Chondrocyte (in vitro differentiated cells): ENCODE measurements at places on chromosomes 4 and X. TPM values are rescaled to one million over a fixed set of nuclear protein-coding genes. Genes with fewer than 3 reads are reported as not detected.

DNA sequence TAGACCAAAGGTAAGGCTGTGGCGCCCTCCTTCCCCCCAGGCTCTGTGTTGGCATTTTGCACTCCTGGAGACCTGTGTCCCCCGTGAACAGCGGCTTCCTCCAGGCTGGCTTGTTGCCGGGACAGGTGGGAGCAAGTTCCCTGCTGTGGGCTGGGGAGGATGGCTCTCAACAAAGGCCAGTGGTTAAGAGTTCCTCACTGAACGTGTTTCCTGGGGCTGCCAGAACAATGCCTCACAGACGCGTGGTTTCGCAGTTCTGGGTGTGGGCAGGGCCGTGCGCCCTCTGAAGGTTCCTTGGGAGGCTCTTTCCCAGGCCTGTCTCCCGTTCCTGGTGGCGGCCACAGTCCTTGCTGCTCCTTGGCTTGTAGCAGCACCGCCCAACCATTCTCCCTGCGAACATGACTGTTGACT is 33.4 kb downstream of the NELFA start:
- H3K4me3 ChIP-seq, result no peak overlapping the region
- H3K27me3 ChIP-seq, result no peaks in the 10 kb centered on the region
- H3K4me1 ChIP-seq, result no peaks in the 10 kb centered on the region
- peaks cover 26% of the 10 kb centered on the region for H3K36me3 ChIP-seq
- H3K27ac ChIP-seq, result no peak overlapping the region
- DNase-seq, result no peak

DNA sequence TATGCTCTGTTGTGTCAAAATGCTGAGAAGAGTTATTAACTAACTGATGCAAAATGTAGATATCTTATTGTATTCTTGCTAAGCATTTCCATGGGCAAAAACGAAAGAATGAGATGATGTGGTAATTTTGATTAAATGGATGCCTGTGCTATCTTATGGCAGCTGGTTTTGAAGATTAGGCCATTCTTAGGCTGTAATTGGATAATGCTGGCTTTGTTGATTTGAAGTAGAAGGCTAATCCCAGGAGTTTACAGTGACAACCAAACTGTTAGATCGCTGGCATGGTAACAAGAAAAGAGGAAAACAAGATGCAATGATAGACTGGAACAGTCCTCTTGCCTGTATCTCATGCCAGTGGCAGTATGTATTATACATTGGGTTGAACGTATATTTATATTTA is 74.1 kb upstream of the WDR44 start:
- H3K27ac ChIP-seq, result no peak overlapping the region
- no peak overlapping the region for H3K4me3 ChIP-seq
- no peak for DNase-seq
- H3K27me3 ChIP-seq, result no peaks in the 10 kb centered on the region

DNA sequence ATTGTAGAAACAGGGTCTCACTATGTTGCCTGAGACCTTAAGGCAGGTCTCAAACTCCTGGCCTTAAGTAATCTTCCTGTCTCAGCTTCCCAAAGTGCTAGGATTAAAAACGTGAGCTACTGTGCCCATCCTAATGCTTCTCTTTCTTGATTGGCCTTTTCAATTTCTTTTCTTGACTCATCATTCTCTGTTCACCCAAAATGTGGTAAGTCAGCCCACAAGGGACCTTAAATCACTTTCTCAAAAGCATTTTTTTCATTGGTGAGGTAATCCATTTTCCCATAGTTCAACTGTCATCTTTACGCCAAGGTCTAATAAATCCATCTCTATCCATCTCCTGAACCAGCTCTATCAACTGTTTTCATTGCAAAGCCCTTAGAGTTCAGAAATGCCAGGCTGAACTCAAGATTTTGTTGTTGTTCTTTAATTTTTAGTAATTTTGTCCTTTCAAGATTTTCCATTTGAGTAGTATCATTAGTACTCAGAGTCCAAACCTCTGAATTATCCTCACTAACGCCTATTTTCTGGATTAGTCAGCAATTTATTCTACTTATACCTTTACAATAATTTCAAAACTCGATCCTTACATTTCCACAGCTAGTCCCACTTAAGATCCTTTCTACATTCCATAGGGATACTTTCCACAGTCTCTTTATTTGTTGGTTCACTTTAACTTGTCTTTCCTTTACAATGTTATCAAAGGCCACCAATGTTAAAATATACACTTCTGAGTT is 528.6 kb downstream of the IL15 start:
- DNase-seq, result no peak
- H3K36me3 ChIP-seq, result peaks cover 3% of the 10 kb centered on the region
- H3K4me1 ChIP-seq, result peaks cover 52% of the 10 kb centered on the region
- no peaks in the 10 kb centered on the region for H3K27me3 ChIP-seq
- H3K27ac ChIP-seq, result no peak overlapping the region

DNA sequence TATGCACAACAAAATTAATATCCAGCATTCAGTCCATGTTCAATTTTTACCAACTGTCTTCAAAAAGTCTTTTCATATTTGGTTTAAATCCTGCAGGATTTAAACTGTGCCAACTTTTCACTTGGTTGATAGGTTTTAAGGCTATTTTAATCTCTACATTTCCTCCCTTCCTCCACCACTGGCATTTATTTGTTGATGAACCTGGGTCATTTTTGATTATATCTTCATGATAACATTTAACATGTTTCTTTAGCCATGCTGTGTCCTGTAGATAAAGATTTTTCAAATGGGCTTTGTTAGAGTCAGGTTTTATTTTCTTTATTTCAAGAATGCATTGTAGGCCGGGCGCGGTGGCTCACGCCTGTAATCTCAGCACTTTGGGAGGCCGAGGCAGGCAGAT is 216.4 kb downstream of the ARHGAP10 start:
- DNase-seq, result no peak
- peaks cover 49% of the 10 kb centered on the region for H3K36me3 ChIP-seq
- peaks cover 16% of the 10 kb centered on the region for H3K4me1 ChIP-seq
- H3K4me3 ChIP-seq, result no peak overlapping the region
- no peak overlapping the region for H3K27ac ChIP-seq

GRCh38 chrX:39869846-39870601 is 227.7 kb downstream of the BCOR start:
- peak overlapping the region; percentile 59 for H3K27ac ChIP-seq
- no peaks in the 10 kb centered on the region for H3K36me3 ChIP-seq
- no peaks in the 10 kb centered on the region for H3K27me3 ChIP-seq
- H3K4me3 ChIP-seq, result no peak overlapping the region
- peaks cover 10% of the 10 kb centered on the region for H3K4me1 ChIP-seq

GRCh38 chr4:67201334-67201733 is 344.0 kb downstream of the CENPC start:
- H3K36me3 ChIP-seq, result no peaks in the 10 kb centered on the region
- DNase-seq, result no peak
- no peaks in the 10 kb centered on the region for H3K27me3 ChIP-seq
- H3K27ac ChIP-seq, result no peak overlapping the region

GRCh38 chr4:54976682-54977081 is 148.7 kb downstream of the KDR start:
- DNase-seq, result no peak
- H3K4me1 ChIP-seq, result no peaks in the 10 kb centered on the region
- peaks cover 6% of the 10 kb centered on the region for H3K36me3 ChIP-seq
- peaks cover 47% of the 10 kb centered on the region for H3K27me3 ChIP-seq
- H3K27ac ChIP-seq, result no peak overlapping the region

- H3K36me3 ChIP-seq, result no peaks in the 10 kb centered on the region
- no peaks in the 10 kb centered on the region for H3K27me3 ChIP-seq
- no peak overlapping the region for H3K4me3 ChIP-seq
- H3K27ac ChIP-seq, result no peak overlapping the region
- H3K4me1 ChIP-seq, result peaks cover 33% of the 10 kb centered on the region
These were observed 187.3 kb downstream of the GABRB1 start for GRCh38 chr4:47218631-47219030.

DNA sequence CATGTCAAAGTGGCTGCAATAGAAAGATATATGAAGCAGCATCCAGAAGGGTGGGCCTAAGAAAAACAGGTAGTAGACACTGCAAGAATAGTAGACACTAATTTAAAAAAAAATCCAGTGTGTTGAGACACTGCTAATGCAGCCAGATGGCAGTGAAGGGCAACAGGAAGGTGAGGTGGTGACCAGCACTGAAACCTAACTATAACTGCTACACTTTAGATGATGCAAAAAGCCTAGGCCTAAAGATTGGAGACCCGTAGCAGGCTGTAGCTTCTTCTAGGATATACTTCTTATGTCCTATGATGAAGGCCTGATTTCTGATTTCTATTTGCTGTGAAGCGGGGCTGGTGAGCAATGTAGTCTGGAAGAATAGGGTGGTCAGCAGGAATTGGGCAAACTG is 38.7 kb upstream of the SH3KBP1 start:
- no peak overlapping the region for H3K4me3 ChIP-seq
- DNase-seq, result no peak
- H3K27ac ChIP-seq, result no peak overlapping the region
- no peaks in the 10 kb centered on the region for H3K27me3 ChIP-seq
- H3K4me1 ChIP-seq, result peaks cover 7% of the 10 kb centered on the region

GRCh38 chrX:34586936-34587335 is 70.1 kb downstream of the TMEM47 start:
- no peaks in the 10 kb centered on the region for H3K27me3 ChIP-seq
- H3K4me3 ChIP-seq, result no peak overlapping the region
- peaks cover 5% of the 10 kb centered on the region for H3K4me1 ChIP-seq
- DNase-seq, result no peak
- peaks cover 5% of the 10 kb centered on the region for H3K36me3 ChIP-seq

- no peak for DNase-seq
- no peaks in the 10 kb centered on the region for H3K36me3 ChIP-seq
- no peak within 1 kb of the TSS for H3K27ac ChIP-seq
- H3K4me3 ChIP-seq, result peak within 1 kb of the TSS; percentile 58
- peaks cover 6% of the 10 kb centered on the region for H3K4me1 ChIP-seq
- no peaks in the 10 kb centered on the region for H3K27me3 ChIP-seq
These were observed at the start of gene SOWAHD for GRCh38 chrX:119757979-119758730. SOWAHD (plus strand) TSS chrX:119758588; CDS start chrX:119758668, 80 bp downstream.

DNA sequence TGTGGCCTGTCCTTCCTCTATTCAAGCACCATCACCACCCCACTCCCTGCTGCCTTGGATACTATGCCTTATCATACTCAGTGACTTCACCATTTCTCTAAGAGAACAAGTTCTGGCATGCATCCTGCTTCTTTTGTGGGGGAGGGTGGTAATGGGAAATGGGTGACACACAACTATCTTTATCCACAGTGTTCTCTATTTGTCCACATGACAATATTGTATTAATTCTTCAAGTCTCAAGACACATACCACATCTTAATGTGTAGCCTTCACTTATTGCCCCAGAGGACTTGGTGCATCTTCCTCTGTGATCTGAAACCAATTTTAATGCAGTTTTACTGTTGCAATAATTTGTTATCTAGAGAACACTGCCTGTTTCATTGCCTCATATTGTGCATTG is 29.3 kb upstream of the UGT2B7 start:
- H3K27ac ChIP-seq, result peak overlapping the region; percentile 37
- H3K36me3 ChIP-seq, result no peaks in the 10 kb centered on the region
- H3K4me3 ChIP-seq, result no peak overlapping the region
- H3K4me1 ChIP-seq, result no peaks in the 10 kb centered on the region
- no peaks in the 10 kb centered on the region for H3K27me3 ChIP-seq

DNA sequence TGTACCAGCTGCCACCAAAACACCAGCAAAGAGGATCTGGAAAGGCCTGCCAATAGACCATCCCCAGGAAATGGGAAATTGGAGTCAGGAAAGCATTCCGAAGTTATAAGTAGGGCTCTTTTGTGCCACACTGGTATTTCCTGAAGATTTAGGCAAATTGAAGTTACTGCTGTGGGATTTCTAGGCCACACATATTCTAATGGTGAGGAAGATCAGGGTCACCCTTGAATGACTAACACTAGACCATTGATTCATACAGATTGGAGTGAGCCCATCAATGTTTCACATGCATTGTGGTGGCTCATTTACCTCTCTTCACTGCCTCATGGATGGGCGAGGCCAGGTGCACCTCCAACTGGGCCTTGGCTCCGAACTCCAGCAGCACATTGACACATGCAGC is 22.6 kb downstream of the ASB11 start:
- no peaks in the 10 kb centered on the region for H3K4me1 ChIP-seq
- H3K27ac ChIP-seq, result no peak overlapping the region
- no peaks in the 10 kb centered on the region for H3K27me3 ChIP-seq
- no peaks in the 10 kb centered on the region for H3K36me3 ChIP-seq

DNA sequence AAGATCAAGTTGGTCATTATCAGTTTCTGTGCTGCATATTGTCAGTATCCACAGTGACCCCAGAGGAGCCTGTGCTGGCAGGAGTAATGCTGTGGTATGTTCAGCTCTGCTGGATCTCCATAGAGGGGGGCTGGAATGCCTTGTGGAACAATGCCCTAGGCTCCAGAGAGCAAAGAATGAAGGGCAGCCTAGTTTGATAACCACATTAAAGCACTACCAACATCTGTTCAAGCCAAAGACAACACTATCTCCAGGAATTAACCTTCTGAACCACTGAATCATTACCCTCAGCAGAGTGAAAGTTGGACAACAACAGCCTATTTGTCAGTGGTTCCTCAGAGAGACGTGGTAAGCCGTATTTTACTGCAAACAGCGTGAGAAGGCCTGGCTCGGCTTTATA is 192.3 kb upstream of the CXorf66 start:
- H3K36me3 ChIP-seq, result no peaks in the 10 kb centered on the region
- H3K27ac ChIP-seq, result no peak overlapping the region
- H3K27me3 ChIP-seq, result no peaks in the 10 kb centered on the region
- no peak overlapping the region for H3K4me3 ChIP-seq
- no peaks in the 10 kb centered on the region for H3K4me1 ChIP-seq

DNA sequence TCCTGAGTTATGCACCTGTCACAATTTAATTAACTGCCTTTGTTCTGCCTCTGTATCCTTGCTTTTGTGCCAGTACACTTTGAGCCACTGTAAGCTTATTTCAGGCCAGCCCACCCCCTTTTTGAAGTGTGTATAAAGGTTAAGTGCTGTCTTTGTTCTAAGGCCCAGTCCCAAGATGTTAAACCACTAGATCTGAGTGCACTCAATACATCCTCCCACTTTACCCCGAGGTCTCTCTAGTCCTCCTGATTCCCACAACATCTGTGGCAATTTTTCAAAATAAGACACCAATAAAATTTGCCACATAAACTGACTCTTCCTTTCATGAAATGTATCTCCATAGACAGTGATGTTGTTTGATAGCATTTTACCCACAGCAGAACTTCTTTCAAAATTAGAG is 124.1 kb upstream of the SPIN4 start:
- no peaks in the 10 kb centered on the region for H3K27me3 ChIP-seq
- DNase-seq, result no peak
- no peak overlapping the region for H3K27ac ChIP-seq
- H3K4me1 ChIP-seq, result peaks cover 4% of the 10 kb centered on the region
- H3K36me3 ChIP-seq, result peaks cover 13% of the 10 kb centered on the region
- no peak overlapping the region for H3K4me3 ChIP-seq

DNA sequence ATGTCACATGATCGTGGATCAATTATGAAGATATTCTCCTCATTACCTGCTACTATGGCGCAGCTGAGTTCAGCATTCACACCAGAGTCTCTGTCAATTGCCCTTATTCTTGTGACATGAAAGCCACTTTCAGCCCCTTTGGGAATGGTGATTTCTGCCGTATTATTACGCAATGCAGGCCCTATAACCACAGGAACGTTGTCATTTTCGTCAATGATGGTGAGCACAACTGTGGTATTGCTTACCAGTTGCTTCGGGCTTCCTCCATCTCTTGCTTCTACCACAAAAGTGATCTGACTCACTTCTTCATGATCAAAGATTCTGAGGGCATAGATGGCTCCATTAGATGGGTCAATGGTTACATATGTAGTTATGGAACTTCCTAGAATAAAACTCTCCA is 2.1 kb downstream of the PCDH18 start:
- no peaks in the 10 kb centered on the region for H3K27me3 ChIP-seq
- H3K4me1 ChIP-seq, result peaks cover 33% of the 10 kb centered on the region
- peaks cover 22% of the 10 kb centered on the region for H3K36me3 ChIP-seq
- H3K4me3 ChIP-seq, result no peak overlapping the region
- H3K27ac ChIP-seq, result no peak overlapping the region

- peaks cover 52% of the 10 kb centered on the region for H3K4me1 ChIP-seq
- H3K27ac ChIP-seq, result peak overlapping the region; percentile 86
- no peak for DNase-seq
- H3K4me3 ChIP-seq, result no peak overlapping the region
These were observed 32.4 kb upstream of the MYOZ2 start for GRCh38 chr4:119103263-119103662.

Gene SASH3
- not detected in 3 replicates for total RNA-seq

Gene CNKSR2
- 1.7 to 4.1 TPM (median 1.8 TPM) in 3 replicates for total RNA-seq

Gene CCKAR
- total RNA-seq, result not detected in 3 replicates
